ENCODE measurements at places on chromosomes 3 and 15.

DNA sequence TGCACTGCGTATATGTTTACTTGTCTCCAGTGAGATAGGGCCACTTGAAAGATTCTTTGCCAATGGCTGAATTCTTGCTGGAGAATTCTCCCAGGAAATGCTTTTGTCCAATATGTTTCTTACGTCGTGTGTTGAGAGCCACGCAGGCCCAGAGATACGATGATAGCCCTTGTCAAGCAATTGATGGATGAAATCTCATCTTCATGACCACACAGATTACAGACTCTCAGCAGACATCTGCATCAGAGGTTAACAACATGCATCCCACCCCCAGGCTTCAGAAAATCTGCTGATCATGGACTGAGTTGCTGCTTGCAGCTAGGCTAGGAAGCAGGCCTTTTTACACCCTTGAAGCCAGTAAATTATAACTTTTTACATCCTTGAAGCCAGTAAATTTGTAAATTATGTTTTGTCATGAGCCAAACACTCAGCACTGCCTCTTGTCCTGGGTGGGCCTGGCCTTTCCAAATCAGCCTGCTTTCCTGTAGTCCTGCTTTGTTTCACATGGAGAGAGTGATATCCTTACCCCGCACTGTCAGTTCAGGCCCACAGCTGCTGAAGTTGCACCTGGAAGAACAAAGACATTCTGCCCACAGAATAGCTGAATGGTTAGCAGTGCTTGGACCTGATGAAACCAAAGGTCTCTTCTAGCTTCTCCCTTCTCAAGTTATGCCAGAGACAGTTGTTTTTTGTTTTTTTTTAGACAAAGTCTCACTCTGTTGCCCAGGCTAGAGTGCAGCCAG is 84.4 kb downstream of the GPR156 start:
- DNase-seq, result no peak

DNA sequence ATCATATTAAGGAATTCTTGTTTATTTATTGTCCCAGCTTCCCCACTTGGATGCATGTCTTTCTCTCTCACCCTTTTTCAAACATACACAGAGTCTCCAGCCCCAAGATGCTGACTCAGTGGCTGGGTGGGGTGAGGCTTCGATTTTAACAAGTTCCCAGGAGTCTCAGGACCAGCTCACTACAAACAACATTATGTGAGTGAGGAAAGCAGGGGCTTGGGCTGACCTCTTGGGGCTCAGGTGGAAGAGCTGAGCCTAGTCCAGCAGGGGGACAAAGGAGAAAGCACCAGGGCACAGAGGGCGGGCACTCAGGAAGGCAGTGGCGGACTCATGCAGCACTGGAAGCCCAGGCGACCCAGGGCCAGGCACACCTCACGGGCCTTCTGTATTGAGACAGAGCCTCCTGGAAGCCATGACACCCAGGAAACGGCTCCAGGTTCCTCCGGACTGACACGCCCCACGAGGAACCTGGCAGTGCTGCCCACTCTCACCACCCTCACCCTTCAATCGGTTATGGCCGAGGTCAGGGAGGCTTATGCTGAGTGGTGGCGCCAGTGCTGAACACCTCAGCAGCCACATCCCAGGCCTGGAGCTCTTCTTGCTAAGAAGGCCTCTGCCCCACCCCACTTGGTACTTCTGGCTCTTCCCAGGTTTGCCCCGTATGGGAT is 97.4 kb downstream of the LRIG1 start:
- no peak for DNase-seq

DNA sequence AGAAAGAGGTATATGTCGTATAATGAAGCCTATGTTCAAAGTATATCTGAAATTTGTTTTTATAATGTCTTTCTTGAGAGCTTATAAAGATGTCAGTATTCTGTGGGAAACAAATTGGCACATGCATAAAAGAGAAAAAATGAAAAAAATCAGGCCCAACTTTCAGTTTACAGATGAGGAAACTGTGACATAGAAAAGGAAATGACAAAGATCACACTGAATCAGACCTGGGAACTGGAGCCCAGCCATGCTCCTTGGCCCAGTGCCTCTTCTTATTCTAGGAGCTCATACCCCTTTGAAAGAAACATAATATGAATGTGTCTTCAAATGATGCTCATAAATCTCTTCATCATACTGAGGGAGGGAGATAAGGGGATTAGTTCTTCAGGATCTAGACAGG is 48.4 kb downstream of the TMEM44 start:
- no peak for DNase-seq

DNA sequence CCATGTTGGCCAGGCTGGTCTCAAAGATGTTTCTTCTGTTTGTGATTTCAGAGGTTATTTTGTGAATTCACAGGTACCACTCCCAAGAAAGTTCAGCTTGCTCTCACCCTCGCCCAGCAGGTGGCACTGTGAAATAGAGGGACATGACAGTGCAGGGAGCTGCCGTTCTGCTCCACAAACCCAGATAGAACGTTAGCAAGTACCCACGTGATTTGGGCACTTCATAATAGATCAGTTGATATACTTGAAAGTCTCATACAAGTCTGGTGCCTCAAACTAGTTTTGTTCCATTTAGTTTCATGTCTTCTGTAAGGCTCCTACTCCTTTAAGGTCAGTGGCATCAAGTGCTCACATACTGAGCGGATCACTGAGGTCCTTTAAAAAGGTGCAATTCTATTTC is 45.5 kb downstream of the FILIP1L start:
- peak; percentile 39 for DNase-seq

- DNase-seq, result no peak
Observed at GRCh38 chr3:58358808-58359207, 26.1 kb downstream of the PXK start.

DNA sequence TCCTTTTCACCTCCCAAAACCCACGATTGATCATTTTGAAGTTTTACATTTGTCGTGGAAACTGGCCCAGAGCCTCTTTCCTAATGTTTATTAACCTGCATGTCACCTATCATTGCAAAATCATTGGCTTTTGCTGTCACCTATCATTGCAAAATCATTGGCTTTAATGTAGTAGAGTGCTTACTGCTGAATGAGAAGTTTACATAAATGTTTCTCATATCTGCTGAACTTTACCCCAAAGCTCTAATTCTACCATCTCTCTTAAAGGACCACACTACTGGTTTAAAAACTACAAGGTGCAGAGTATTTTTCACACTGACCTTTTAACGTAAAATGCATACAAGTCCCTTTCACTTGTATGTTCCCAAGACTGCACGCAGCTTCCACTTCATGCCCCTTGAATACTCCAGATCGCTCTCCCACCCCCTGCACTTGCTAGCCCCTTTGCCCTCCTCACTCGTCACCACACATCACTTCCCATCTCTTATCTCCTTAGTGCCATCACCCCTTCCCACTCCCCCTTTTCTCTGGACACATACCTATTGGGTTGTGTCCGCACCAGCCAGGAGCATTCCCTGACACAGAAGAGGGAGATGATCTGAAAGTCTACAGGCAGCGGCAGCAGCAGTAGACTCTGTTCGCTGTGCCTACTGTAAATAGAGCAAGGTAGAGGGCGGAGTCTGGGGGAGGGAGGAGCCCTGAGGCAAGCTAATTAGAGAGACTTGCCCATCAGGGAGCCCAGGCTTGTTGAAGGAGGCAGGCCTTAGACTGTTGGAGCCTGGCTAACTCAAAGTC is 30.2 kb upstream of the ATOSA start:
- DNase-seq, result no peak

All from activated naive CD4-positive, alpha-beta T cell (primary cell).